ENCODE measurements at places on chromosomes 16 and 17. TPM values are rescaled to one million over a fixed set of nuclear protein-coding genes. Genes with fewer than 3 reads are reported as not detected.

- peaks cover 12% of the 10 kb centered on the region for H3K36me3 ChIP-seq
- H3K27ac ChIP-seq = no peak overlapping the region
- DNase-seq = no peak
- H3K27me3 ChIP-seq = no peaks in the 10 kb centered on the region
- no peak overlapping the region for H3K4me3 ChIP-seq
These were observed 195.5 kb downstream of the FTO start for GRCh38 chr16:53899431-53899830.

- H3K27me3 ChIP-seq = no peaks in the 10 kb centered on the region
- peaks cover 4% of the 10 kb centered on the region for H3K4me1 ChIP-seq
- H3K4me3 ChIP-seq = no peak overlapping the region
- no peak for DNase-seq
- H3K27ac ChIP-seq = no peak overlapping the region
- no peaks in the 10 kb centered on the region for H3K36me3 ChIP-seq
These were observed 39.9 kb downstream of the TIMM22 start for GRCh38 chr17:1036845-1037237.

DNA sequence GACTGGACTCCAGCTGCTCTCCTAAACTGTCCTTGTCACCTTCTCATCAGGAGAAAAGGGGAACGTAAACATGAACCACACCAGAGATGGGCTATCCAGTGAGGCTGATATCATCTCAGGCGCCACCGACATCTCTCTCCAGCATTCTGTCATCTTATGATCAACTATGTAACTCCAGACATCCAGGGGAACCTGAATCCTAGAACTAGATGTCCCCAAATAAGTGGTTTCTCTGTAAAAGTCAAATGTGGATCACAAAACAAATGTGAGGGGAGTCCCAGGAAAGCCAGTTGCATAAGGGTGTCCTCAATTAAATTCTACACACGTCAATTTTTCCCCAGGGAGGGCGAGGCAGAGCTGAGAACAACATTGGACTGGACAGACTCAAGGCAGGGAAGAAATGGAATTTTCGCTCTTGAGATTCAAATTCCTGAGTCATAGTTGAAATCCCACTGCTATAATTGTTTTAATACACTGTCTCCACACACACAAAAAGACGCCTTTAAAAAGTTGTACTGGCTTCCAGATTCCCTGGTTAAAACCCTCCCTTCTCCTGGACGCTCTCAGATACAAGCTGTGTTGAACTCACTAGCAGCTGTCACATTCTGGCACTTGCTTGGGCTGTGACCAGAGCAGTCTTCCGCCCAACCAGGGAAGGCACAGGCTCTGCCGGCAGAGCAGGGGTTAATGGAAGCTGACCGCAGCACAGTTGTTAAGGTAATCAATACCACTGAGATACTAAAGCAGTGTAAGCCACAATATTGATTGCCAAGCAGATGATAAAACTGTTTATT lies 62.6 kb downstream of the ZFHX3 start:
- H3K36me3 ChIP-seq = no peaks in the 10 kb centered on the region
- DNase-seq = no peak
- peaks cover 12% of the 10 kb centered on the region for H3K27me3 ChIP-seq
- no peaks in the 10 kb centered on the region for H3K4me1 ChIP-seq

The KRTAP1-1 gene
- total RNA-seq = not detected

The SLC22A31 gene
- total RNA-seq = 0.76 TPM

DNA sequence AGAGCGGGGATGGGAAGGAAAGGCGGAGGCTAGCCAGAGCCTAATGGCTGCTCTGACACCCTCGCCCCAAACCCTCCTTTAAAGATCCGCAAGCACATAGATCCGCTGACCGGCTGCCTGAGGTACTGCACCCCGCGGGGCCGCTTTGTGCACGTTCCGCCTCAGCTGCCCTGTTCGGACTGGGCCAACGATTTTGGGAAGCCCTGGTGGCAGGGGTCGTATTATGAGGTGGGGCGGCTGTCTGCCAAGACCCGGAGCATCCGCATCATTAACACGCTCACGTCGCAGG lies 663 bp downstream of the CYB5D1 start:
- H3K4me3 ChIP-seq = no peak overlapping the region
- peak; percentile 31 for DNase-seq
- peaks cover 6% of the 10 kb centered on the region for H3K36me3 ChIP-seq
- H3K4me1 ChIP-seq = peaks cover 19% of the 10 kb centered on the region
- no peaks in the 10 kb centered on the region for H3K27me3 ChIP-seq
- H3K27ac ChIP-seq = no peak overlapping the region

- no peak overlapping the region for H3K27ac ChIP-seq
- peaks cover 47% of the 10 kb centered on the region for H3K4me1 ChIP-seq
- DNase-seq = no peak
- no peak overlapping the region for H3K4me3 ChIP-seq
- H3K36me3 ChIP-seq = peaks cover 9% of the 10 kb centered on the region
- no peaks in the 10 kb centered on the region for H3K27me3 ChIP-seq
These were observed 9.4 kb downstream of the MAP3K3 start for GRCh38 chr17:63631626-63632025.
